Activated naive CD8-positive, alpha-beta T cell treated with anti-CD3 and anti-CD28 coated beads for 36 hours (primary cell): ENCODE measurements at places on chromosomes 12 and 14.

GRCh38 chr12:84641940-84642545, 270.6 kb downstream of the SLC6A15 start:
- DNase-seq = no peak
- H3K4me1 ChIP-seq = no peaks in the 10 kb centered on the region
- no peak overlapping the region for H3K4me3 ChIP-seq
- no peaks in the 10 kb centered on the region for H3K27me3 ChIP-seq
- H3K36me3 ChIP-seq = no peaks in the 10 kb centered on the region

GRCh38 chr12:12138203-12139154, 67.7 kb downstream of the BCL2L14 start:
- no peaks in the 10 kb centered on the region for H3K4me1 ChIP-seq
- no peak overlapping the region for H3K27ac ChIP-seq
- H3K4me3 ChIP-seq = no peak overlapping the region
- H3K27me3 ChIP-seq = peaks cover 4% of the 10 kb centered on the region

DNA sequence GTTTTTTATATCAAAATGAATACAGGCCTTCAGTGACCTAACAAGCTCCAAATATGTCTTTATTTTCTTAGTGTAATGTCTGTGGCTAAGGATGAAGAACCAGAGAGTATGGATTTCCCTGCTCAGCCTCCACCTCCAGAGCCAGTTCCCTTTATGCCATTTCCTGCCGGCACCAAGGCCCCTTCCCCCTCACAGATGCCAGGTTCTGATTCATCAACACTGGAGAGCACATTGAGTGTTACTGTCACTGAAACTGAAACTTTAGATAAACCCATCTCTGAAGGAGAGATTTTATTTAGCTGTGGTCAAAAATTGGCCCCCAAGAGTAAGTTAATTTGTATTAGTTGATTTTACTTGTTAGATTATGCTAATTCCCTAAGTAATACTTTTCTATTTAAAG, 61.0 kb downstream of the KIAA0586 start:
- H3K27me3 ChIP-seq = no peaks in the 10 kb centered on the region
- peak overlapping the region; percentile 39 for H3K27ac ChIP-seq
- H3K4me3 ChIP-seq = no peak overlapping the region
- H3K4me1 ChIP-seq = peaks cover 5% of the 10 kb centered on the region

GRCh38 chr12:86170051-86170450, 86.1 kb downstream of the MGAT4C start:
- H3K4me1 ChIP-seq = no peaks in the 10 kb centered on the region
- H3K27ac ChIP-seq = no peak overlapping the region
- no peaks in the 10 kb centered on the region for H3K27me3 ChIP-seq
- no peak overlapping the region for H3K4me3 ChIP-seq
- no peaks in the 10 kb centered on the region for H3K36me3 ChIP-seq

DNA sequence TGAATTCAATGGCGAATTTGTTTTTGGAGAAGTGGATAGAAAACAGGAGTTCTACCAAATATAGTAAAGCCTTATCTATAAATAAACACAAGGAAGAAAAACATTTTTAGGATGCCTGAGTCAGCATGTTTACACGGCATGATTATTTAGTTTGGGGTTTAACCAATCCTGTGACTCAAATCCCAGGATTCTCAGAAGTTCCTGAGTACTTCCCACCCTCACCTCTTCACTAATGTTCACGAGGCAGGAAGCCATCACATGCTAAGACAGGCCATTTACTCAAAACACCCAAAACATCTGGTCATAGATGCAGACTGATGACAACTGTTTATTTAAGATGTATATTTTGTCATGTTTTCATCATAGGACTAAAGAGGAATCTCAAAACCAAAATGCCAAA, 3.4 kb upstream of the GLRX5 start:
- no peak overlapping the region for H3K27ac ChIP-seq
- H3K4me3 ChIP-seq = peak overlapping the region; percentile 8
- no peak for DNase-seq
- peaks cover 39% of the 10 kb centered on the region for H3K36me3 ChIP-seq
- peaks cover 49% of the 10 kb centered on the region for H3K4me1 ChIP-seq

DNA sequence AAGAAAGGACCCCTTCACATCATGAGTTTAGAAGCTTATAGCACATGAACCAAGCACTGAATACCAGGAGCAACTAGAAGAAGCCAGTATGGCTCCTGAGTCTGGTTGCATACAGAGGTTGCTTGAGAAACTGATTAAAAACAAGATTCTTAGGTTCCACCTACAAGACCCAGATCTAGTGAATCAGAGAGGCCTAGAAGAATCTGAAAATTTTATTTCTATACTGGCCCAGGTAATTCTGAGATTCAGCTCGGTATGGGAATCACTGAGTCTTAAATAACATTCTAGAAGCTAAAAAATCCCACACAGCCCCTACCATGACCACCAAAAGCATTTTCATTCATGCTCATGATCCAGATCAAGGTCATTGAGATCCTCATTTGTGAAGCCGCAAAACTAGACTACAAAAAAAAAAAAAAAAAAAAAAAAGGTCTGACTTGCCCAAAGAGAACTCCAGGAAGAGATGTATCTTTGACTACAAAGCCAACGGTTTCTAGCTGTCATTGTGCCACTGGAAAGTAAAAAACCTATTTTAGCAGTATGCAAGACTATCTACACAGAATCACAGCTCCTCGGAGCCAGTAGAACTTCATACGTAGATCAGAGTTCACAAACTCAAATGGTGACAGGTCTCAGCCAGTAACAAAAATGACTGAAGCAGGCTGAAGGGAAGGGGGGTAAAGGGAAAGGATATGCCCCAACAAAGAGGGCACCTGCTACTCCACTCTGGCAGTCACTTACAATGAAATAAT, 168.4 kb upstream of the EGLN3 start:
- DNase-seq = no peak
- no peaks in the 10 kb centered on the region for H3K36me3 ChIP-seq
- no peak overlapping the region for H3K4me3 ChIP-seq

GRCh38 chr14:94136575-94137331, 7.3 kb upstream of the IFI27L2 start:
- H3K4me3 ChIP-seq = no peak overlapping the region
- H3K36me3 ChIP-seq = no peaks in the 10 kb centered on the region
- peaks cover 3% of the 10 kb centered on the region for H3K4me1 ChIP-seq
- no peaks in the 10 kb centered on the region for H3K27me3 ChIP-seq

DNA sequence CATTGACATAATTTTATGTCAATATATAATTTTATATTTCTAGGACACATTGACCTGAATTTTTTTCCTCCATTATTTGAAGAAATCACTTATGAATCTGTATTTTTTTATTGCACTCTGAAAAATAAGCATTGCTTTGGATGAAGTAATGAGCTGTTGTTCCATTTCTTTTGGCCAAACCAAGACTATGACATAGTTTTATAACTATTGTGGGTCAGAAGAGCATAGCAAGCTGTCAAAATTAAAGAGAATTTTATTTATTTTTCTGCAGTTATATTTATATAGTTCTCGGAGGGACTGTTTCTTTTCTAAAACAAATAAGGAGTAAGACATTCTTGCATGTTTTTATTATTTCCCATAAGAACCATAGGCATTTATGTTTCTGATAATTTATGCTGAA, 8.5 kb downstream of the C12orf75 start:
- H3K27me3 ChIP-seq = no peaks in the 10 kb centered on the region
- DNase-seq = no peak
- H3K4me1 ChIP-seq = peaks cover 10% of the 10 kb centered on the region
- no peak overlapping the region for H3K27ac ChIP-seq

DNA sequence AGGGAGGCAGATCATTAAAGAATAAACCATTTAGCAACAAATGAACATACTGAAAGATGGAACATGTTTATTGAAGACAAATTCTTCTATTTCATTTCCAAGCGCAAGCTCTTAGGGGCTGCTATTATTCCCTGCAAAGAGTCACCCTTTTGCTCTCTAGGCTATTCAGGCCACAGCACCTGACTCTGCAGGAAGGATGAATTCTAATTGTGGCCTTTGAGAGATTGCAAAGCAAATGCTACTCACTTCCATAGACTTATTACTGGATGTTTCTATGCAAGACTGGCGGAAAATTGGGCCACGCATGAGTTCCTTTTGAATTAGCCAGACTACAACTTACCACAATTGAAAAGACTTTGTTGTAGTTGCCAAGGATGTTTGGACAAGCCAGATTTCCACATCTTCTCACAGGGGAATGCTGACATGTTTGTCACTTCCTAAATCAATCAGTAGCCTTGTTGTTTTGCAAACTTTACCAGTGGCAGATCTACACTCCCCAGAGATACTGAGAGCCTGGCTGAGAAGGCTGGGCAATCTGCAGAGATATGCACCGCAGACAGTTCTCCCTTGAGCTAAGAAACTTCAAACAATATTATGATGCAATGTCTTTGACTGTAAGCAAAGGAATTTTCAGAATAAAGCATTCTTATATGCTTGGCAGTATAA, 334.3 kb upstream of the SYT1 start:
- no peak for DNase-seq
- H3K27ac ChIP-seq = no peak overlapping the region
- no peaks in the 10 kb centered on the region for H3K27me3 ChIP-seq
- no peaks in the 10 kb centered on the region for H3K4me1 ChIP-seq
- no peaks in the 10 kb centered on the region for H3K36me3 ChIP-seq

GRCh38 chr12:100024974-100025555, 40.3 kb upstream of the ANKS1B start:
- no peaks in the 10 kb centered on the region for H3K4me1 ChIP-seq
- H3K36me3 ChIP-seq = peaks cover 8% of the 10 kb centered on the region
- no peaks in the 10 kb centered on the region for H3K27me3 ChIP-seq
- no peak overlapping the region for H3K27ac ChIP-seq
- no peak overlapping the region for H3K4me3 ChIP-seq
- no peak for DNase-seq

- H3K4me1 ChIP-seq = peaks cover 3% of the 10 kb centered on the region
- H3K27me3 ChIP-seq = no peaks in the 10 kb centered on the region
- H3K36me3 ChIP-seq = no peaks in the 10 kb centered on the region
- H3K27ac ChIP-seq = no peak overlapping the region
- H3K4me3 ChIP-seq = no peak overlapping the region
- no peak for DNase-seq
Observed at GRCh38 chr14:68389943-68390342, 402.9 kb downstream of the ZFP36L1 start.

DNA sequence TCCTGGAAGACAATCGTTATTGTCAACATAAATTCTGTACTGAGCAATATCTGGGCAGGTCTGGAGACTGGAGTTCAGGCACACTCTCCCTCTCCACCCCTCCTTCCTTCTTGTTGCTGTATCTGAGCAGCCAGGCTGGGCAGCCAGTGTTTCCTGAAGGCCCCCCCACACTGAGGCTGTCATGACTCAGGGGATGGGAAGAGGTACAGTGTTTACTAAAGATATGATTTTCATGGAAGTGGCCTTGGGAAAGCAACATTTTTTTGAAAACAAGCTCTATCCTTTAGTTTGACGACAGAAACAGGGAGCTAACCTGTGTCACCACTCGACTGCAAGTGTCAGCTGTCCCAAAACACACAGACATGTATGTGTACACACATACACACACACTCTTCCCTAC, 1485.4 kb upstream of the TMEM132C start:
- H3K27ac ChIP-seq = no peak overlapping the region
- no peaks in the 10 kb centered on the region for H3K36me3 ChIP-seq

DNA sequence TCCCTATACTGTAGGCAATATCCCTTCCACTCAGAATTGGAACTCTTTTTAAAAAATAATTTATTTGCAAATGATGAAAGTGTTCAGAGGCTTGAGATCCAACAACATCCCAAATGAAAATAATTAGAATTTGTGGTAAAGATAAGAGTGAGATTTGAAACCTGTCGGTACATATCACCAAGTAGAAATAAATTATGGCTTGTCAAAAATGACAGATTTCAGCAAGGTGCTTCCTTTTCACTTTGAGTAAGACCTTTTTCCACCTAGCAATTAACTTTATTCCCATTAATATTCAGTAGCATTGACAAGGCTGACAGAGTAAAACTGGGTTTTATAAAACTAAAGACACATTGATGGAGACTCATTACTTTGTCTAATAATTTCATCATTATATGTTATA, 107.7 kb upstream of the PRKD1 start:
- no peak overlapping the region for H3K4me3 ChIP-seq
- no peak overlapping the region for H3K27ac ChIP-seq
- H3K36me3 ChIP-seq = no peaks in the 10 kb centered on the region

GRCh38 chr12:6845395-6845794, 4.7 kb downstream of the GNB3 start:
- H3K4me3 ChIP-seq = no peak overlapping the region
- no peak overlapping the region for H3K27ac ChIP-seq
- H3K36me3 ChIP-seq = peaks cover 19% of the 10 kb centered on the region
- H3K4me1 ChIP-seq = peaks cover 12% of the 10 kb centered on the region
- no peak for DNase-seq
- H3K27me3 ChIP-seq = no peaks in the 10 kb centered on the region

DNA sequence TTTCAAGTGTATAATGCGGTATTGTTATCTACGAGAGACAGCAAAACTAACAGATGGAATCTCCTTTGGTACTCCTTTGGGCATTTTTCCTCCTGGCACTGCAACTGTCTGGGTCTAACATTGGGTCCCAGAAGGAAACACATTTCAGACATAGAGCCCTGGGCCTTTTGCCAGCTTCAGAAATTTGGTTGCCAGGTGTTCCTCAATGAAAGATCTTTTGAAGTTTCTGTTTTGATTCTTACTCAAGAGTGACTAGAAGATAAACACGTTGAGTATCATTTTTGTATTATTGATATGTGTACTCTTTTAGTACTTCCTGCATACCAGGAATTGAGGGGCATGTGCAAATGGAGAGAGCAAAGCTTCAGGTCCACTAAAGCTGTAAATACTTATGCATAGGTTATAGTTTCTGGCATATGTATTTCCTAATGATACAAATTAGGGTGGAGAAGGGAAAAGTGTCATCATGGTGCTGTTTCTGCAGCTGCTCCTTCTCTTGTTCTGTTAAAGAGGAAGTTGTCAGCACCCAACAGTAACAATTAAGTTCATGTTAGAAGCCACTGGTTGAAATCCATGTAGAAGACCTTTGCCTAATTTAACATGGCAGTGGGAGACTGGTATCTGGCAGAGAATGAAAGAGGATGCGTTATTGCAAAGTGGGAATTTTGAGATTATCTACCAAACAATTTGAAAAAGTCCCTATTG, 53.5 kb downstream of the SLC38A6 start:
- no peaks in the 10 kb centered on the region for H3K36me3 ChIP-seq
- H3K27me3 ChIP-seq = no peaks in the 10 kb centered on the region
- peaks cover 5% of the 10 kb centered on the region for H3K4me1 ChIP-seq
- H3K27ac ChIP-seq = no peak overlapping the region

DNA sequence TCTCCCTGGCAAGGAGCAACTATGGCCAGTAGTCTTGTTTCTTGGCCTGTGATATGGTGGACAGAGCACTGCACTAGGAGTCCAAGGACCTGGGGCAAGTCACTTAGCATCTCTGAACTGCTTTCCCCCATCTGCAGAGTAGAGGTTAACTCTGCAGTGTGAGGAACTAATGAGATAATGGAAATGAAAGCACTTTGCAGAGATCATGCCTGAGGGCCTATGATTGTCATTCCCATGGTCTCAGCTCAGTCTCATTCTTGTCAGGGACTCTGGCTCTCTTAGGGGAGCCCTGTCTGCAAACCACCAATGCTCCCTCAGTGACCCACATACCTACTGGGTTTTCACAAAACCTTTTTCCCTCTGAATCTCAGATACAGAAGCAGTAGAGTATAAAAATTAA, 6.5 kb upstream of the PNMA1 start:
- DNase-seq = no peak
- no peak overlapping the region for H3K4me3 ChIP-seq
- peaks cover 33% of the 10 kb centered on the region for H3K36me3 ChIP-seq
